Sigmoid colon (tissue), 7 donors: ENCODE measurements at places on chromosomes 13 and 19. TPM values are rescaled to one million over a fixed set of nuclear protein-coding genes. Genes with fewer than 3 reads are reported as not detected.

NUDT15 gene
- polyA plus RNA-seq, result 23.0 TPM

TYK2 gene
- 117 TPM for polyA plus RNA-seq

ZNF730 gene
- polyA plus RNA-seq, result 0.23 TPM

ARL11 gene
- polyA plus RNA-seq, result 1.2 TPM

MAMSTR gene
- polyA plus RNA-seq, result 0.69 TPM

LGALS14 gene
- polyA plus RNA-seq, result not detected
